Placental epithelial cell (primary cell): ENCODE measurements at places on chromosomes 4 and X. TPM values are rescaled to one million over a fixed set of nuclear protein-coding genes. Genes with fewer than 3 reads are reported as not detected.

The LRPAP1 gene
- 20.4 and 73.4 TPM in 2 replicates for total RNA-seq

The RELL1 gene
- 58.9 and 76.6 TPM in 2 replicates for total RNA-seq

The TCEAL6 gene
- total RNA-seq, result not detected in 2 replicates

The SMIM43 gene
- under 0.01 TPM in 1 of 2 replicates, not detected in the other for total RNA-seq

The C4orf36 gene
- 0.39 TPM in 1 of 2 replicates, not detected in the other for total RNA-seq
